Left lung (tissue), 14 donors: ENCODE measurements at places on chromosomes 16 and 17.

DNA sequence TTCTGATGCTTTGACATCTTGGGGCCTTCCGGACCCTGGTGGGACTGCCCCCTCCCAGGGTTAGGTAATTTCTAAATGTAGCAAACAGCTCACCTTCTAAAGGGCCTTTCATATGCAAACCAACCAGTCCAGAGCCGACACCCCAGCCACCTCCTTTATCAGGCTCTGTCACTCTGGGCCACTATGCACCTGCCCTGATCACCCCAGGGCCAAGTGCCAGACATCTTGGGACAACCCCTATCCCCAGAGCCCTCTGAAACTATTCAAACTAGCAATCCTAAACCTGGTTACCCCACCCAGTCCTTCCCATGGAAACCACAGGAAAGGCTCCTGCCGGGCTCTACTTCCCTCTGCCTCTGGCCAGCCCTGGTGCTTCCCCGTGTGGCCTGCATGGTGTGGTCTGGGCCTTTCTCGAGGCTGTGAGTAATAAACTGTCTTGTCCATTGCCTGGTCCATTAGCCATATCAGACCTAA, 91.2 kb upstream of the TNRC6C start:
- peak; percentile 73 for DNase-seq

DNA sequence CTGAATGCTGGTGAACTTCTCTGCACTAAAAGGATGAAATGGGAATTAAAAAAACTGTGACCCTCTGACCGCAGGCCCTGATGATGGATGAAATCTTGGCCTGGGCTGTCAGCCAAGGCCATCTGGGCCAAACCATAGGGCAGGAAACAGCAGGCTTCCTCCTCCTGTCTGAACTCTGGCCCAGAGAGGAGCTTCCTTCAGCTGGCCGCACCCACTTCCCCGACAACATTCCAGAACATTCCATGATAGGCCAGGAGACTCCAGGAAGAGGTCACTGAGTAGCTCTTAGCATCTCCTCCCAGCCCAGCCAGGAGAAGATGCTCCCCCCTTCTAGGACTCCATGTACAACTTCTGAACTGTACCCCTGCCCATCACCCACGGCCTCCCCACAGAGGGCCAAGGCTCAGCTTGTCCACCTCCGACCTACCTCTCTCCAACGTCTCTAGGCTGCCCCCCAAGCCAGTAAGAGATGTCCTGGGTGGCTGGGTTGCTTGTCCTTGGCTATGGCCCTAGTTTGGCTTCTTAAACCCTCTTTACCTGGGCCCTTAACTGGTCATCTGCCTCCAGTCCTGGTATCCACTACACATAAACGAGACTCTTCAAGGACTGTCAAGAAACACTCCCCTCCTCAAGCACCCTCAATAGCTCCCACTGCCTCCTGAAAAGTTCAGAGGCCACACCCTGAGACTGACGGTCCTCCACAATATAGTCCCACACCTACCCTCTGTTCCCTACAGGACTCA, 1.7 kb downstream of the RPH3AL start:
- DNase-seq = no peak

GRCh38 chr17:61463316-61464129, 11.3 kb downstream of the TBX4 start:
- no peak for DNase-seq

DNA sequence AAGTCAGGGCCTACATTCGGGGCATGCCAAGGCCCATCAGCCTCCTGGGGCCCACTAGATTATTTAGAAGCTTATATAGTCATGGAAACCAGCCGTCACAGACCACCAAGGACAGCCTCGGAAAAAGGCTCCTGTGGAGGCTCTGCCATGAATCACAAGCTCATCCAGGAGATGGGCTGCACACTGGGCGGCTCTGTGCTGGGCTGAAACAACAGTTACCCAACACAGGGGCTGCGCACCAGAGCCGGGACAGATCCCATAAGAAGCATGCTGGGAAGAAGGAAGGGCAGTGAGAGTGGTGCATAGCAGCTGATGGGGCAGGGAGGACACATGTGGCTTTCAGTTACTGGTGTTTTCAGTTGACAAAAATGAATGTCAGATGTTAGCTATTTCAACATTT, 67.7 kb upstream of the GSG1L start:
- no peak for DNase-seq

- DNase-seq = no peak
Observed at GRCh38 chr17:17565471-17566339, 25.8 kb downstream of the PEMT start.
